ENCODE measurements at places on chromosomes 3 and 15. TPM values are rescaled to one million over a fixed set of nuclear protein-coding genes. Genes with fewer than 3 reads are reported as not detected.

APBA2 gene
- 1.2 TPM for total RNA-seq

MUC20 gene
- total RNA-seq = 5.0 TPM

FILIP1L gene
- total RNA-seq = 4.5 TPM

FOXL2 gene
- total RNA-seq = not detected

GOLGA6L7 gene
- not detected for total RNA-seq

EPHA3 gene
- total RNA-seq = not detected

UBAP1L gene
- 6.3 TPM for total RNA-seq

- H3K36me3 ChIP-seq = no peaks in the 10 kb centered on the region
- no peak for DNase-seq
- H3K27me3 ChIP-seq = no peaks in the 10 kb centered on the region
- no peaks in the 10 kb centered on the region for H3K4me1 ChIP-seq
- H3K4me3 ChIP-seq = no peak overlapping the region
- H3K27ac ChIP-seq = no peak overlapping the region
These were observed 887.3 kb downstream of the NTRK3 start for GRCh38 chr15:87369269-87369668.

DNA sequence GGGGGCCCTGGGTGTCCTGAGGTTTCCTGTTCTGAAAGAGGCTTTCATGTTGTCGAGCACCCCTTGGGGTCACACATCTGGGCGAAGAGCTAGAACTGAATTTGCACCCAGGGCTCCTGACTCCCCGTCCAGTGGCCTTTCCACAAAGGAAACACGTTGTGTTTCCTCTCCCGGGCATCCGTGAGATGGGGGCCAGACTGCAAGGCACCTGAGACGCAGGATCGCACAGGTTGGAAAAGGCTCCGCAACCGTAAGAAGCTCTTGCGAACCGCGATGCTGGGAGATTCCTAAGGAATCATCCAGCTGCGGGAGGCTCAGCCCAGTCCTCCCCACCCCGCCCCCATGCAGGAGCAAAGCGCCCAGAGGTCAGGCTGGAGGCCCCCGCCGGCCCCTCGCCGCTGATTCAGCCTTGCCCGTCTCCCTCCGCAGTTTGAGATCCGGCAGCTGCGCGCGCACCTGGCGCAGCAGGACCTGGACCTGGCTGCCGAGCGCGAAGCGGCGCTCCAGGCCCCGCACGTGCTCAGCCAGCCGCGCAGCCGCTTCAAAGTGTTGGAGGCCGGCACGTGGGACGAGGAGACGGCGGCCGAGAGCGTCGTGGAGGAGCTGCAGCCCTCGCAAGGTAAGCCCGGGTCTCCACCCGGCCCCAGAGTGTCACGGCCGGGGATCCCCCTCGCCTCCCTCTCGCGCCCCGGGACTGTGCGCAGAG lies 119.6 kb downstream of the ETFA start:
- peaks cover 26% of the 10 kb centered on the region for H3K27me3 ChIP-seq
- DNase-seq = no peak
- H3K4me3 ChIP-seq = no peak overlapping the region
- H3K27ac ChIP-seq = no peak overlapping the region

- no peaks in the 10 kb centered on the region for H3K36me3 ChIP-seq
- H3K4me3 ChIP-seq = no peak overlapping the region
- no peak overlapping the region for H3K27ac ChIP-seq
These were observed 49.0 kb downstream of the KBTBD12 start for GRCh38 chr3:127964053-127964452.

DNA sequence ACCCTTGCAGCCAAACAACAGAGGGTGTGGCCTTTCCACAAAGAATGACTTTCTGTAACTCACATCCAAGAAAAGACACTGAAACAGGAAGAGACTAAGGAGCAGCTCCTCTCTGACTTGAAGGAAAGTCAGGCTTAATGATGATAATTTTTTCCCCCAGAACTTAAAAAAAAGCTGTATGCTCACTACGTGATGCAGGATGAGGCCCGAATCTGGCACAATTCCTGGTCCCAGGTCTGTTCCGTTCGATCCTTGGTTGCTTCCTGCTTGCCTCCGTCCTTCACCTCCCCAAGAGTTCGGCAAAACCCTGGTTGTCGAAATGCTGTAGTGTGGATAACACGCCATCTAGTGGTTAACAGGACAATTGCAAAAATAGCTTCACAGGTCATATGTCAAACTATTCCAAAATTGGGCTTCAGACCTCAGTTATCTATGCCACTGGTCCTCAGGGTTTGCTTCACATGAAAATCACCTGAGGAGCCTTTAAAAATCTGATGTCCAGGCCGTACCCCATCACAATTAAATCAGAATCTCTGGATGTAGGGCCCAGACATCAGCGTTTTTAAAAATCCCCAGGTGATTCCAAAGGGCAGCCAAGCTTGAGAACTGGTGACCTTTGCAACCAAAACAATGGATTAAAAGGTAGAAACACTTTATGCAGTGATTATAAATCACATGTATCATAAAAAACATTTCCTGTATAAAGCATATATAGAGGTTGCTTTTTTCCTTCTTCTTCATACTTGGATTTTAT lies 28.1 kb upstream of the SYNM start:
- peaks cover 2% of the 10 kb centered on the region for H3K4me1 ChIP-seq
- no peak overlapping the region for H3K27ac ChIP-seq
- H3K36me3 ChIP-seq = no peaks in the 10 kb centered on the region
- peak overlapping the region; percentile 73 for H3K4me3 ChIP-seq

GRCh38 chr3:172270557-172271166 lies 177.6 kb downstream of the GHSR start:
- DNase-seq = no peak
- H3K4me1 ChIP-seq = no peaks in the 10 kb centered on the region
- H3K36me3 ChIP-seq = peaks cover 13% of the 10 kb centered on the region

GRCh38 chr3:57910990-57911389 lies 97.2 kb upstream of the FLNB start:
- H3K27ac ChIP-seq = no peak overlapping the region
- peaks cover 24% of the 10 kb centered on the region for H3K36me3 ChIP-seq
- no peaks in the 10 kb centered on the region for H3K4me1 ChIP-seq
- H3K4me3 ChIP-seq = no peak overlapping the region
- H3K27me3 ChIP-seq = no peaks in the 10 kb centered on the region
- DNase-seq = no peak

GRCh38 chr3:194879991-194880939 lies 194.6 kb downstream of the FAM43A start:
- peaks cover 5% of the 10 kb centered on the region for H3K4me1 ChIP-seq
- no peak overlapping the region for H3K4me3 ChIP-seq

DNA sequence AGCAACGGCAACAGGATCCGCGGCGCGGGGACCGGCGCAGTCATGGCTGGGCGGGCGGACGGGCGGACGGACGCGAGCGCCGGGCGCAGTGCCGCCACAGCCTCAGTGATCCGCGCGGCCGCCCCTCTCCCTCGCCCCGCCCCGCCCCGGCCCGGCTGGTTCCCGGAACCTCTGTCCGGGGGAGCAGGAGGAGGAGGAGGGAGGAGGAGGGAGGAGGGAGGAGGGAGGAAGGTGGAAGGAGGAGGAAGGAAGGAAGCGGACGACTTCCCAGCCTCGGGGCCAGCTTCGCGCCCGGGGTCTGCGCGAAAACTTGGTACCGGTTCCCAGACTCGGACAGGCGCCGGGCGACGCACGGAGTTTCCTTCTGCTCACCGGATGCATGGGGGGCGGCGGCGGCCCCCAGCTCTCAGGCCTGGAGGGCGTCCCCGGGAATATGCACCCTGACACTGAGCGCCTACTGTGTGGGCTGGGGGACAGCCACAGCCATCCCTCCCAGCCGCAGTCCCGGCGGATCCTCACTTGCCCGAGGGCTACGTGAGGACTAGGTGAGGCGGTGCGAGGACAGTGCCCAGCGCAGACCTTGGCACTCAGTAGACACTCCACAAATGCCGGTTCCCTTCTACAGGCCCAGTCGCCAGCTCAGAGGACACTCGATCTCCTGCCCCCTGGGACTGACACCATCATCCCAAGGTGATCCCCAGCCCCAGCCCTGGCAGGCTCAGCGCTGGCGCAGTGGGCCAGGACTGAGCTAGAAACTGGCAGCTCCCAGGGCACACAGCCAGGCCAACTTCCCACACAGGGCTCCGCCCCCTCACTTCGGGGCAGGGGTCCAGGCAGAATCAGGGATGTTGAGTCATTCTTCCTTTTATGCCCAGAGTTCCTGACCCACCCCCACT lies at the start of gene SHISA5:
Gene SHISA5 (minus strand): TSS at position 124 of the 896 bp plus-strand sequence. CDS start 80 bp downstream, at position 44.
- peak within 1 kb of the TSS; percentile 76 for H3K4me3 ChIP-seq
- peaks cover 38% of the 10 kb centered on the region for H3K4me1 ChIP-seq
- peak; percentile 51 for DNase-seq
- H3K27ac ChIP-seq = peak within 1 kb of the TSS; percentile 62
- no peaks in the 10 kb centered on the region for H3K27me3 ChIP-seq

- no peak overlapping the region for H3K27ac ChIP-seq
- H3K4me3 ChIP-seq = no peak overlapping the region
- no peak for DNase-seq
These were observed 122.6 kb downstream of the P2RY1 start for GRCh38 chr3:152957491-152957890.

DNA sequence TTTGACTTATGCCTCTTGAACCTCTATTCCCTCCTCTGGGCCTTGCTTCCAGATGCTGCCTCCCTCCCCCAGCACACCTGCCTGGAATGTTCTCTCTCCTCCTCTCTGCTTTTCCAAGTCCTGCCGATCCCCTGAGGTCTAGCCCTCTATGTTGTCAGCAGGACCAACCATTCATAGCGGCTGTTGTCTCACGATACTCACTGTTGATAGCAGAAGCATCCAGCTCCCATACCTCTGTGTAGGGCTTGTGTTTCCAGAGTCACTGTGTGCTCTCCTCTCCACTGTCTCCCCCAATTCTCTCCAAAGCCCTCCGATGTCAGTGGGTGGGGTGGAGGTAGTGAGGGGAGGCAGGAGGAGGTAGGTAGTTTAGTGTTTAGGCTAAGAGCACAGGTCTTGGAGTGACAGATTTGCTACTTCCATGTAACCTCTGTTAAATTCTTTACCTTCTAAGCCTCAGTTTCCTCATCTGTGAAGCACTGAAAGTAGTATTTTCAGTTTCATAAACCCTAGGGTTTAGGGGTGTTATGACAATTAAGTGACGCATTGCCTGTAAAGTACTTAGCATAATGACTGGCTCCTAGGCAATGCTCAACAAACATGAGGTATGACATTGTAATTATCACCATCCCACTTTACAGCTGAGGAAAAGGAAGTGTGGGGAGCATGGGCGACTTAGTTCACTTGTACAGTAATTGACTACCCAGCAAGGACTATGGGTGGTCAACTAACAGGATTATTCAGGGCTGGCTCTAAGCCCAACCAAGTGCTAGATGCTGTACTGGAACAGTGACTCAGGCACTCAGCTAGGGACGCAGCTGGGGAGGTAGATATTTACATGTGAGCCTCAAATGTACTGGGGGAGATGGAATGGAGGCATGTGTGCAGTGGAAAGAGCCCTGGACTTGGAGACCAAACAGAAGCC lies 122.8 kb downstream of the CACNA1D start:
- no peaks in the 10 kb centered on the region for H3K4me1 ChIP-seq
- H3K4me3 ChIP-seq = no peak overlapping the region
- H3K27me3 ChIP-seq = peaks cover 32% of the 10 kb centered on the region
- DNase-seq = no peak
- H3K36me3 ChIP-seq = no peaks in the 10 kb centered on the region

GRCh38 chr3:192249516-192249915 lies 477.8 kb downstream of the FGF12 start:
- no peak for DNase-seq
- H3K27me3 ChIP-seq = no peaks in the 10 kb centered on the region

GRCh38 chr3:146883288-146883687 lies 278.1 kb upstream of the PLSCR5 start:
- no peak overlapping the region for H3K27ac ChIP-seq
- H3K36me3 ChIP-seq = no peaks in the 10 kb centered on the region
- no peaks in the 10 kb centered on the region for H3K4me1 ChIP-seq
- DNase-seq = no peak
- no peak overlapping the region for H3K4me3 ChIP-seq
- H3K27me3 ChIP-seq = no peaks in the 10 kb centered on the region

DNA sequence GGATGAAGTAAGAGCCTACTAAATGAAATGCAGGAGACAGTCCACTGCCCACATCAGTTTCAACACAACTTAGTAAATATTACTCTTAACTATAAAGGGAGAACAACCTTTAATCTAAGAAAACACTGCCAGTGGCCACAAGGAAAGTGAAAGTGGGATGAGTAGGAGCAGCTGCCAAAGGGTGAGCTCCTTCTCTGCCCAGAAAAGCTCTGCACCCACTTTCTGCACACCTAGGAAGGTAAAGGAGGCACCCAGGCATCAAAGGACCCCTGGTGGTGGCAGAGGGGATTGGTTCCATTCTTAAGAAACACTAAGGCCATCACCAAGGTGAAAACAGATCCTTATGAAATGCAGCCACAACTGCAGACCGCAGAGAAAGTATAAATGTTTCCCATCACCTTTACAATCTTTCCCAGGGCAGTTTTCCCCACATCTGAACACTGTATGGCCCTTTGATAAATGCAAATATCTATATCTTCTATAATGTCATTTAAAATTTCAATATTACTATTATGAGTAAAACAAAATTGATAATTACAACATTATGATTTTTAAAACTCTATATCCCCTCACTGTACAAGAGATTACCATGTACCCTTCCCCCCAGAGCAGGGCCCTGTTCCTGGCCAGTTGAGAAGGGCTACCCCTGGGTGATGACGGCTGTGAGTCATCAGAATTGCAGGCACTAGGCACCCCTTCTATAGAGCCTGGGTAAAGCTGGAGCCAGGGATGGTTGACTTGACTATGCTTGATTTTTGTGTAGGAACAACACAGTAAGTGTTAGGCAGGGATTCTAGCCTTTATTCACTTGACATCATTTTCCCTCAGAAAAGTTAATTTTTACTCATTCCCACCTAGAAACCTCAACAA lies 92.0 kb downstream of the SNRK start:
- no peak overlapping the region for H3K27ac ChIP-seq
- H3K4me3 ChIP-seq = no peak overlapping the region
- no peaks in the 10 kb centered on the region for H3K36me3 ChIP-seq
- peaks cover 7% of the 10 kb centered on the region for H3K4me1 ChIP-seq
- peak; percentile 52 for DNase-seq
- H3K27me3 ChIP-seq = peaks cover 14% of the 10 kb centered on the region

DNA sequence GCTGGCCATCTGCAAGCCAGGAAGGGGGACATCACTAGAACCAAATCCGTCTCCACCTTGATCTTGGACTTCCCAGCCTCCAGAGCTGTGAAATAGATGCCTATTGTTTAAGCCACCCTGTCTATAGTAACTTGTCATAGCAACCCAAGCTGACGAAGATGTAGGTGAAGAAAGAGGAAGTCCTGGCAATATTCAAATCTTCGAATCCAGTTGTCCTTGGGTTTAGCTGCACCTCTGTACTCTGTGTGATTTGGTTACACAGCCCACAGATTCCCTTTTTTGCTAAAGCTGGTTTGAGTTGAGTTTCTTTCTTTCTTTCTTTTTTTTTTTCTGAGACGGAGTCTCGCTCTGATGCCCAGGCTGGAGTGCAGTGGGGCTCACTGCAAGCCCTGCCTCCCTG lies 68.0 kb upstream of the XCR1 start:
- no peak overlapping the region for H3K4me3 ChIP-seq
- H3K36me3 ChIP-seq = peaks cover 3% of the 10 kb centered on the region
- peaks cover 55% of the 10 kb centered on the region for H3K4me1 ChIP-seq

- H3K27me3 ChIP-seq = peaks cover 8% of the 10 kb centered on the region
- H3K36me3 ChIP-seq = no peaks in the 10 kb centered on the region
- DNase-seq = no peak
- H3K4me1 ChIP-seq = peaks cover 8% of the 10 kb centered on the region
- no peak overlapping the region for H3K4me3 ChIP-seq
- H3K27ac ChIP-seq = no peak overlapping the region
These were observed 7.1 kb upstream of the CPOX start for GRCh38 chr3:98600412-98601095.

- no peaks in the 10 kb centered on the region for H3K27me3 ChIP-seq
- no peak for DNase-seq
- H3K27ac ChIP-seq = no peak overlapping the region
- no peak overlapping the region for H3K4me3 ChIP-seq
- H3K36me3 ChIP-seq = no peaks in the 10 kb centered on the region
- peaks cover 8% of the 10 kb centered on the region for H3K4me1 ChIP-seq
These were observed 91.6 kb upstream of the LIPC start for GRCh38 chr15:58340176-58340575.

- no peaks in the 10 kb centered on the region for H3K36me3 ChIP-seq
- peaks cover 3% of the 10 kb centered on the region for H3K27me3 ChIP-seq
These were observed 27.8 kb upstream of the LYZL4 start for GRCh38 chr3:42438193-42438592.
